MV-4-11 (cell line): ENCODE measurements at places on chromosomes 5 and 9.

DNA sequence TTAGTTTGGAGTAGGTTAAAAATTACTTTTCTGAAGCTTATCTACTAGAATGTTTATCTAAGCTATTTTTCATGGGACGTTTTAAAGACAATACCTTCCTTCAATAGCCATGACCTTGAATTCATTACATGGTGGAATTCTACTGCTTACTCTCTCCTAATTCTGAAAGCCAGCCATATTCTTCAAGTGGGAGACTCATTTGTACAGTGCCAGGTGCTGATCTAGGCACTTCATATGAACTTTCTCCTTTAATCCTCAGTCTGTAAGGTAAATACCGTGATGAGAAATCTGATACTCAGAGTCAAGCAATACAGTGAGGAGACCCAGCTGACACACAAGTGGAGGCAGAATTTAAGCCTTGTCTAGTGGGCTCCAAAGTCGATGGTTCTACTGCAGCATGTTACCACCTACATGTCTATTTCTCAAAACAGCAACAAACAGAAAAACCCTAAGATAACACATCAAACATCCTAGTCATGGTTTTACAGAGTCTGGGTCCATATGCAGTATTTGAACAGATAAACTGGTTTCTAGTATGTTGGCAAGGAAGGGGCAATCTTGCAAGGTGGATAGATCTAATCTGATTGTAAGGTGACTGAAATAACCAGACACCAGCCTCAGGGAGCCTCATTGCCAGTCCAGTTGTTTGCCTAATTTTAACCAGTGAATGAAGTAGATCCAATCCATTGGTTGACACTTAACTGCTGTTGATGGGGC lies 243.7 kb downstream of the PIK3R1 start:
- DNase-seq = no peak

DNA sequence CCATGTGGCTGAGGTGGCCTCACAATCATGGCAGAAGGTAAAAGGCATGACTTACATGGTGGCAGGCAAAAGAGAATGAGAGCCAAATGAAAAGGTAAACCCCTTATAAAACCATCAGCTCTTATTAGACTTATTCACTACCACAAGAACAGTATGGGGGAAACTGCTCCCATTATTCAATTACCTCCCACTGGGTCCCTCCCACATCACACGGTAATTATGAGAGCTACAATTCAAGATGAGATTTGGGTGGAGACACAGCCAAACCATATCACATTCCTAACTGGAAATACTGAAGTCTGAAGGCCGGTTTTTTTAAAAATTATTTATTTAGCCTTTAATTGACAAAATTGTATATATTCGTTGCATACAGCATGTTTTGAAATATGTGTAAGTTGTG lies 28.5 kb downstream of the FBXL7 start:
- DNase-seq = no peak

- DNase-seq = no peak
Observed at GRCh38 chr5:58979090-58979489, 396.2 kb downstream of the RAB3C start.

GRCh38 chr5:92206681-92207080 lies 823.6 kb upstream of the ARRDC3 start:
- no peak for DNase-seq

DNA sequence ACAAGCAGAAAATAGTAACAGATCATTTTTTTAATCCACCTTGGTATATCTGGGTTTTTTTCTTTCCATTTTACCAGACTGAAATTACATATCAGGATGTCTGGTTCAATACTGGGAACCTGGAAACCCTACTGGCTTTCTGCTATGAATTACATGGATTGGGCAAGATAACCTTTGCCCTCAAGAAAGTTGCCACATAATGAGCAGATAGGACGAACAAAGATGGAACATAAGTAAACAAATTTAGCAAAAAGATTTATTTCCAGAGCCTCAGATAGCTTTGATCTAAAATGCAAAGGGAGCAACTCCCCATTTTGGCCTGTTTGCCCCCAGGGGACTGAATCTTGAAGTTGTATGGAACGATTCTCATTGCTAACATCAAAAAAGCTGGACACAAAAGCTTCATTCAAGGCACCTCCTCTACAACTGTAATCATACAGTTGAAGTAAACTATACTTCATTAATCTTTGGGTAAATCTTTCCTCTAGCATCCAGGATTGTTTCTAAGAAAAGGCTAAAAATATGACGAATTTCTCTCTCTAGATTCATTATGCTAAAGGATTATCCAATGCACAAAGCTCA lies 131.6 kb upstream of the PTGER4 start:
- no peak for DNase-seq
